Effector CD4-positive, alpha-beta T cell (primary cell): ENCODE measurements at places on chromosomes 6 and 20.

DNA sequence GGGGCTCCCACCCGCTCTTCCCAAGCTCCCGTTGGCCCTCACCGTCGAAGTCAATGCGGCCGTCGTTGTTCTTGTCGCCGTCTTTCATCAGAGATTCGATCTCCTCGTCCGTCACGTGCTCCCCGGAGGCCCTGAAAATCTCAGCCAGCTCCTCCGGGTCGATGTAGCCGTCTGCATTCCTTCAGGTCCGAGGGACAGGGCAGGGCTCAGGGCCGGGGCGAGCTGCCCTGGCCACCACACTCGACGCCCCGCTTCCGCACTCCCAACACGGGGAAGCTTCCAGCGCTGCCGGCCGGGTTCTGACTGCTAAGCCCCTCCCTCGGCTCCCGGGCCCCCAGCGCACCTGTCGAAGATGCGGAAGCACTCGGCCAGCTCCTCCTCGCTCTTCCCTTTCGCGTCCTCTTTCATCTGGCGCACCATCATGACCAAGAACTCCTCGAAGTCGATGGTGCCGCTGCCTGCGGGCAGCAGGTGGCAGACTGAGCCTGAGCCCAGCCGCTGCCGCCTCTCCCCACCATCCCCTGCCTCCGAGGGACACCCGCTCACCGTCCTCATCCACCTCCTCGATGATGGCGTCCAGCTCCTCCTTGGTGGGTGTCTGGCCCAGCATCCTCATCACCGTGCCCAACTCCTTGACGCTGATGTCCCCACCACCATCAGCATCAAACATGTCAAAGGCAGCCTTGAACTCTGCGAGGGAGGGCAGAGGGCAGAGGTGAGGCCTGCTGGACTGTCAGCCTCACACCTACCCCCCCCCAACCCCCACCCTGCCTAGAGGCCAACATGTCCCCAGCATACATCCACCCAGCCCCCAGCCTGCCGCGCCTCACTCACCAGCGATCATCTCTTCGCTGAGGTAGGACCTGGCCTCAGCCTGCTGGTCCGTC, 2.9 kb downstream of the TNNC2 start:
- peak; percentile 29 for DNase-seq

DNA sequence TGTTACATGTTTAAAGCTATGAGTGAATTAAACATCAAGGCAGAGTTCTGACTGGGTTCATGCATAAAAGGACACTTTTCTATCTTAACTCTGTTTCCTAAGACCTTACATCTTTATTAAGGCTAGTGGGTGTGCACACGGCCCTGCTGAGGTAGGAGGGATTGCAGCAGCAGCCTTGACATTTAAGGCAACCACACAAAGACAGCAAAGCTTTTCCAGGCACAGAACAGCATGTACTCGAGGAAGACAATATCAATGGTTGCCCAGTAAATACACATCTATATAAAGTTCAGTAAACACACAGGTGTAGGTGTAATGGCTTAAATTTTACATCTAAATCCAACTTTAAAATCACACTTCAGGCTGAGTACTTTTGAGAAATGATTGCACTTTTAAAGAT, 79.8 kb upstream of the LOC128125822 start:
- DNase-seq: no peak

GRCh38 chr6:89410231-89410761, 1.8 kb downstream of the RRAGD start:
- DNase-seq: no peak

GRCh38 chr6:33812669-33813068, 8.9 kb upstream of the MLN start:
- no peak for DNase-seq

DNA sequence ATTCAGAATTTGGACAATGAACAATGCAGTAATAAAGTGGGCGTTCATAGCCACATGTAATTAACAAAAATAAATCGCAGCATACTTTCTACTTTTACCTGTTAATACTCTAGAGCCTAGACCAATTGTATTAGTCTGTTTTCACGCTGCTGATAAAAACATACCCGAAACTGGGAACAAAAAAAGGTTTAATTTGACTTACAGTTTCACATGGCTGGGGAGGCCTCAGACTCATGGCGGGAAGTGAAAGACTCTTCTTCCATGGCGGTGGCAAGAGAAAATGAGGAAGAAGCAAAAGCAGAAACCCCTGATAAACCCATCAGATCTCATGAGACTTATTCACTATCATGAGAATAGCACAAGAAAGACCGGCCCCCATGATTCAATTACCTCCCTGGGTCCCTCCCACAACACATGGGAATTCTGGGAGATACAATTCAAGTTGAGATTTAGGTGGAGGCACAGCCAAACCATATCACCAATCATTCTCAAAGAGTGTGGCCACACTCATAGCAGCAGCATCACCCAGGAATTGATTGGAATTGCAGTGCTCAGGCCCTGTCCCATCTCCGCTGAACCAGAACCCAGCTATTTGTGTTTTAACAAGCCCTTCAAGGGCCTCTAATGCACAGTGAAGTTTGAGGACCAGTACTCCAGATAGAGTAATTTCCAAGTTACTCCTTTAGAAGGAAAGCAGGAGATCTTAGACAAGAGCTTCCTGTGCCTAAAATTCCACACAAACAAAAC, 650.0 kb downstream of the KIF16B start:
- no peak for DNase-seq

GRCh38 chr6:67643281-67643680, 991.8 kb upstream of the ADGRB3 start:
- no peak for DNase-seq

DNA sequence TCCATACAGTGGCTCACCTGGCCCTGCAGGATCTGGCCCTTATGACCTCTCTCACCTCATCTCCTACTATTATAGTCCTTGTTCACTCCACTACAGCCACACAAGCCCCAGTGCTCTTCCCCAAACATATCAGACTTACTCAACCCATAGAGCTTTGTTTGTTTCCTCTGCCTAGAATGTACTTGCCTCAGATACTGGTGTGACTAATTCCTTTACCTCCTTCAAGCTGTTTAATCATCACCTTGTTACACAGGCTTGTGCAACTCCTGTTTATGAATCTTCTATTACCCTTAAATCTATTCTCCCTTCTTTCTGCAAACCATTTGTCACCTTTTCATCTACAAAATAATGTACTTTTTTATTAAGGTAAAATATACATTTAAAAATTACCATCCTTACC, 3.2 kb downstream of the DEFB125 start:
- no peak for DNase-seq

DNA sequence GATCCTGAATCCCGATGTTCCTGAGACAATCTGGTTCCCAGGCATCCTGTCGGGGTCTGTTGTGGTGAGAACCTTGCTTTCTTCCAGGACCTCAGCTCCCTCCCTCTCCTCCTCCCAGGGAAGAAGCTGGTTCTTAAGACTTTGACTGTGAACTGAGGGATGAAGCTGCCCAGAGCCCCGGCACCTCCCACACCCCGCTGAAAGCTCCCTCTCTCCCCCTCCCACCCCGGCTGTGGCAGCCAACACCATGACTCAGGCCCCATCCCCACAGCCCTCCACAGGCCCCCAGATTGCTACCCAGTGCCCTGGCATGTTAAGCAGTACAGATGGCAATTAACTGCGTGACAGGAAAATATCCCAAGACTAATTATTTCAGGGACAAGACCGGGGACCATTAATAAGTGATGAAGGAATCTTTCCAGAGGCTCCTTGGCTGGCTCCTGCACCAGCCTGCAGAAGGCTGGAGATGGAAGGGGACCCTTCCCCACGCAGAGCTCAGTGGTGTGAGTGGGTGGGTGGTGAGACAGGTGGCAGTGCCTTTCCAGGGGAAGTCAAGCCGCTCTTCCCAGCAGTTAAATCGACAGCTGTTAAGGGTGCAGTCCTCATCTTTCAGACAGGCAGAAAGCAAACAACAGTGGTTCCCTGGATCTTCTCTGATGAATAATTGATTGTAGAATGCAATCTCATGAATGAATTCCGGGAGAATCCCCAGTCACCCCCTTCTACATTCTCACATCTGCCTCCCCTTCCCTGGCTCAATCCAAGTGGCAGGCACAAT, 237.9 kb downstream of the LRFN2 start:
- no peak for DNase-seq

DNA sequence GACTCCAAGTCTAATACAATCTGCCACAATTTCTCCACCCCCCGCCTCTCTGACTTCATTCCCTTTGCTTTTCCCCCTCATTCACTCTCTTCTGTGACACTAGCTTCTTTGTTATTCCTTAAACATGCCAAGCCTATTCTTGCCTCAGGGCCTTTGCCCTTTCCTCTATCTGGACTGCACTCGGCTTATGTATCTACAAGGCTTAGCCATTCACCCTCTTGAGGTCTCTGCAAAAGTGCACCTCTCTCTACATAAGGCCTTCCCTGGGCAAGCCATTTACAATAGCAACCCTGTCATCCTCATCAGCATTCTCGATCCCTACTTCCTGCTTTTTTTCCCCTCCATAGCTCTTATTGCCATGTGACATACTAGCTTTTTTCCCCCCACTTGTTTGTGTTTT, 168.9 kb downstream of the PDSS2 start:
- no peak for DNase-seq

DNA sequence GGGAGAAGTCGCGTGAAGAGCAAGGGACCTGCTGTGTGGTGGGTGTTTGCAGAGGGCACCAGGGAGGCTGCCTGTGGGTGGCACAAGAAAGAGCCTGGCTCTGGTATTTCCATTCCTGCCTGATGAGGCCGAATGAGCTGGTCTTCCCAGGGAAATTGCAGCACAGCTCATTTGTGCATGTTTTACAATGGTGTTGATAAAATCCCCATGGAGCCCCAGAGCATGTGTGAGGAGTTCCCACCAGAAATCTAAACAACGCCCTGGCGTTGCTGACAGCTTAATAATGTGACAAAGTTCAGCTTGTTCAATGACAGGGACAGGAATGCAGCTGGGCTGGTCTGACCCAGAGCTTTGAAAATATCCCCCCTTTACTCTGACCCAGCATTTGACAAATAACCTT, 135.5 kb downstream of the CLIC5 start:
- no peak for DNase-seq

- DNase-seq: no peak
Measured at GRCh38 chr6:167711768-167712730, 114.7 kb upstream of the AFDN start.

GRCh38 chr6:17640477-17640917, 40.4 kb downstream of the FAM8A1 start:
- no peak for DNase-seq

DNA sequence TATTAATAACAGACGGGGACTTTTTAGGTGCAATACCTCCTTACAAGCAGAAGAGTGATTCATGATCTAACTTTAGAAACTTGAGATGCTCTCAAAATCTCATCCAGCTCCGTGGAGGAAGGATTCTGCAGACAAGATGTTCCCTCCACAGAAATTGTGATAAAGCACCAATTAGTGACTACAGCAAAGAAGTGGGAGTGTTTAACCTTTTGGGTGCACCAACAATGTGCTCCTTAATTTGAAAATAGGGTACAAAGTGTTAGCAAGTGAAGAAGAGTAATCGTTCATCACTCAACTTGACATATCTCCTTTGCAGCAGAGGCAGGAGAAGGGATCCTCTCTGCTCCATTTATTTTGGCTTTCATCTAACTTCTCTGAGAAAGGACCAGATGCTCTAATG, 22.8 kb upstream of the SCP2D1 start:
- DNase-seq: no peak
